ENCODE measurements at places on chromosomes 13 and 19.

GRCh38 chr13:83229574-83230305 lies 652.5 kb downstream of the SLITRK1 start:
- no peak for DNase-seq

DNA sequence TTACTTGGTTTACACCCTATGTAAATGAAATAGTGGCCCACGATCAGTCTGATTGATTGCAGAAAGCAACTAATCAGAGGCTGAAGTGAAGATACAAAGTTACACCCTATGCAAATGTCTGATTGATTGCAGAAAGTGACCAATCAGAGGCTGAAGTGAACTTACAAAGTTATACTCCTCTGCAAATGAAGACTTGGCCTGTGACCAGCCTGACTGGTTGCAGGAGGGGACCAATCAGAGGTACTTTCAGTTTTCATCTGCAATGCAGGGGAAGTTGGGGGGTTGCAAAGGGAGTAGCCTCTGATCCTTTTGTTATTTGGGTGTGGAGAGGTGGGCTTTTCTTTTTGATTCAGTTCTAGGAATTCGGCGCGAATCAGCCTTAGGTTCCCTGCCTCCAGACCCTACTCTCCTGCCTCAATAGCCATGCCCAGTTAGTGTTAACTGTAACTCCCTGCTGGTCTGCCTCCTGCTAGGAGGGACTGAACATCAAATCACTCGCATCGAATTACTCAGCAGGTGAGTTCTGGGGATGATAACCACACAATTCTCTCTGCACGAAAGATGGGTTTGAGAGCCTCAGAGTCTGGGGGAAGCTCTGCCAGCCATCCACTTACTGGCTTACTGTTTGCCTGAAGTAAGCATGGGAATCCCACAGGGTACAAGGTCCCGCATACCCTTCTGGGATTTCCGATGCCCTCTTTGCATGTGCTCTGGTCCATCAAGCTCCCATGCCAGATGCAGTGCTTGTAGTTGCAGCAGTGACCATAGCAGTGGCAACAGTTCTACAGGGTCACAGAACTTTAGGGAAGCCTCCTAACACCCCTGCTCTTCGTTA lies 7.5 kb downstream of the ARL11 start:
- DNase-seq: no peak

- DNase-seq: no peak
Observed at GRCh38 chr13:81762449-81762848, 1421.5 kb upstream of the SPRY2 start.

GRCh38 chr13:94233401-94233800 lies 246.1 kb downstream of the DCT start:
- DNase-seq: no peak

DNA sequence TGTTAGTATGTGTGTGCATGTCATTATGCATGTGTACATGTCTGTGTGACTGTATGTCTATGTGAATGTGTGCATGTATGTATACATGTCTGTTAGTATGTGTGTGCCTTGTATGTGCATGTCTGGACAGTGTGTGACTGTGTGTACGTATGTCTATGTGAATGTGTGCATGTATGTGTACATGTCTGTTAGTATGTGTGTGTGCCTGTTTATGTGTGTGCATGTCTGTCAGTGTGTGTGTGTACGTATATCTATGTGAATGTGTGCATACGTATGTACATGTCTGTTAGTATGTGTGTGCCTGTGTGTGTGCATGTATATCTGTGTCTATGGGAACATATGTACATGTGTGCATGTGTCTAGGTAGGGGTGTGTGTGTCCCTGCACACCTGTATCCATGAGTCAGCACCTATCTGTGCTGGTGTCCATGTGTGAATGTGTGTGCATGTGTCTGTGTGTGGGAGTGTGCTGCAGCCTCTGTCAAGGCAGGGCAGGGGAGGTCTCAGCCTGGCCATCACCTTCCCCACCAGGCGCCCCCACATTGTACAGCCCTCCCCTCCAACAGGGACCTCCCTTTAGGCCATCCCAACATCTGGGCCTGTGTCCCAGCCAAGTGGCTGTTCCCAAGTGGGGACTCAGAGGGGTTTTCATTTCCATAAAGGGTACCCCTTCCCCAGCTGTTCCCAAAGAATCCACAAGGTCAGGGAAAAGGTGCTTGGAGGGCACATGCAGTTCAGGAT lies 4.4 kb downstream of the GAS6 start:
- DNase-seq: no peak

DNA sequence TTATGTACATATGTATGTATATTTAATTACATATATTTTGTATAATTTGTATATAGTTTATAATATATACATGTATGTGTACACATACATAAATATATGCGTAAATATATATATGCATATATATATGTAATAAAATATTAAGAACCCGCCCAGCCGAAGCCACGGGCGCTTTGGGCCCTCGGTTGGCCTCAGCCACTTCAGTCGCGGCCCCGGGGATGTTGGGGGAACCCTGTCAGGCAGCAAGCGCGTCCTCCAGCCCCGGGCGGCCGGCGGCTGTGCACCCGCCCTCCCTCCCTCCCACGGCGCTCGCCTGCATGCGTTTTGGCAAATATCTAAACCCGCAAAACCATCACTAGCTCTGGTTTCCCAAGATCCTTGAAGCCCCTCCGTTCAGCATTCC lies 7.9 kb upstream of the ZNF606 start:
- no peak for DNase-seq

GRCh38 chr13:36612230-36612629 lies 61.6 kb upstream of the SERTM1 start:
- DNase-seq: no peak
